ENCODE measurements at places on chromosomes 7 and 10.

- DNase-seq: no peak
These were observed 274.2 kb downstream of the BAMBI start for GRCh38 chr10:28951484-28951883.

GRCh38 chr10:128209862-128210214 lies 83.6 kb upstream of the MKI67 start:
- DNase-seq: no peak

DNA sequence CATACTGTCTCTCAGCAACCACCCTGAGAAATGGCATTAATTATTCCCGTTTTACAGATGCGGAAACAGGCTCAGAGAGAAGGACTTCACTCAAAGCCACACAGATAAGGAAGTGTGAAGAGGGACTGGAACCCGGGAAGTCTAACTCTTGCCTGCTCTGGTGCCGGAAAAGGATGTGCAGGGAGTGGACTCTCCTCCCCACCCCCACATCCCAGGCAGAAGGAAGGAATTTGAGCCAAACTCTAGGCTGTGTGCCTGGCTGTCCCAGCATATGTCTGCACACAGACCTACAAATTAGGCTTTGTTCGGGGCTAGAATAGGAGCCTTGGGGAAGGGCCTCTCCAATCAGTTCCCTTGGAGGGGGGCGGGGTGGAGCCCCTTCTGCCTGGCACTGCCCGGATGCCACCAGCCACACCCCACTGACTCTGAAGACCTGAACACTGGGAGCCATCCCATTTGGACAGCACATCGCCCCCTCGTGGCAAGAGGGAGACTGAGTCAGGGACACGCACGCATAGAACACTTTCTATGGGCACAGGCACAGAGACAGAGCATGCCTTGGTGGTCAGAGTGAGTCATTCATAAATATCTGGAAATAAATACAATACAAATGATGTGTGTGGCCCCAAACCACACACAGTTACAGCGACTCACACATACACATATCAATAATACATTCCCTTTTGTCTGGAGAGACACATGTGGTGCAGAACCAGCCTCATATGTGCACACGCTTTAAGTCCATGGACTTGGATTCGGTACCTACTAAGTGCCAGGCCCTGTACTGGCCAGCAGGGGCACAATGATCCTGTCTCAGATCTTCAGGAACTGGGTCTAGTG lies 13.1 kb downstream of the LZTS2 start:
- DNase-seq: peak; percentile 79

DNA sequence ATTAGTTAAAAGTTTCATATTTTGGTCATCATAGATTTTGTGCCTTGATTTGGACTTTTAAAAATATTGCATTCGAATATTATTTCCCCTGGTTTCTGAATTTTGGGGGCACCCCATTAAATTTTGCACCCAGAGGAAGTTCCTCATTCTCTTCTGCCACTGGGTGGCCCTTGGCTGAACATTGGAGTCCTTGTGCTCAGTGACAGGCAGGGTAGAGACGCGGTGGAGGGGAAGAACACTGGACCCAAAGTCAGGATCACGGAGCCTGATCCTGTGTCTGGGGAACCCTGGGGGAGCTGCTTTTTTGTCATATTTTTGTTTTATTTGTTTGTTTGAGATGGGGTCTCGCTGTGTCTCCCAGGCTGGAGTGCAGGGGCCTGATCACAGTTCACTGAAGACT lies 74.7 kb downstream of the MKI67 start:
- DNase-seq: no peak

- no peak for DNase-seq
These were observed 13.6 kb upstream of the MICU1 start for GRCh38 chr10:72639441-72639873.

DNA sequence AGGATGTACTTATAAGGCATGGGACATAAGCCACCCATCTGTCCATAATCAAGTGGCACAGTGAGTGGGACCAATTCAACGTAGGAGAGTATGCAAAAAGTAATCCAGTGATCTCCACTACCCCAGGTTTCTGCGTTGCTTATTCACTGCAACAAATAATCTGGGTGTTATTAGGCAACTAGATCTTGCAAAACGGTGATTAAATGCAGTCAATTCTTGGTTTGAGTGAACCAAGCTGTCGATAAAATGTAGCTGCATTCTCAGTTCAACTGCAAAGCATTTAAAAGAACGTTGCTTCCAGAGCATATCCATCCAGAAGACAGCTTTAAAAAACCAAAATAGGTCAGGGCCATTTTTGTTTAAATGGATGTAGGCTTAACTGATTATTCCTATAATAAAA lies 5.0 kb downstream of the LSMEM1 start:
- no peak for DNase-seq

- no peak for DNase-seq
These were observed 26.1 kb downstream of the FAM53B start for GRCh38 chr10:124717911-124718741.

DNA sequence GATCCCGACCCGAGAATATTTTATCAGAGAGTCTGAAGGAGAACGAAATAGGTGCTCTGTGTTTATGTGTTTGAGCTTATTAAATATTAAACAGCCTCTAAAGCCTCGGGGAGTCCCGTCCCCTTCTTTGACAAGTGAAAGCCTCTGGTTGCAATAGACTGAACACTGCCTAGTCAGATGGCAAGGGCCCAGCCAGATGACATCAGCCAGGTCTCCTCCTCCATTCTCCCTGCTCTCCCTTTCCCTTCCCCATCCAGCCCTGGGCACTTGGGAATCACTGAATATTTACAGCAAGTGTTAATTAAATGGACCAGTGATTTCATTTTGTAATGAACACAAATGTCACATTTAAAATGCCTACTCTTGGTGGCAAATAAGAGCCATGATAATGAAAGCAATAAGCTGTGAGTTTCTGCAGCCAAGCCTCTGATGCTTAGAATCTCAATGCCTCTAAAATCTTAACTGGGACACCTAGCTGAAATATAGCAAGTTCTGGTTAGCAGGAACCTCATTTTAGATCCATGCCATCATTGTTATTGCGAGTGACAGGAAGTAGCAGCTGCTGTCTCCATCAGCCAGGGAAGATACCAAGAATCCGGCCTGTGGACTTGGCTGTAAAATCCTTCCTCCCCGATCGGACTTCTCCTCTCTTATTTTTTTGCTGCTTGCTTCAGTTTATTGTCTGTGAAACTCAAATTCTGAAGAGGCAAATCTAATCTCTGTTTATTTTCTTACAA lies 202.1 kb downstream of the PRPF18 start:
- DNase-seq: no peak

DNA sequence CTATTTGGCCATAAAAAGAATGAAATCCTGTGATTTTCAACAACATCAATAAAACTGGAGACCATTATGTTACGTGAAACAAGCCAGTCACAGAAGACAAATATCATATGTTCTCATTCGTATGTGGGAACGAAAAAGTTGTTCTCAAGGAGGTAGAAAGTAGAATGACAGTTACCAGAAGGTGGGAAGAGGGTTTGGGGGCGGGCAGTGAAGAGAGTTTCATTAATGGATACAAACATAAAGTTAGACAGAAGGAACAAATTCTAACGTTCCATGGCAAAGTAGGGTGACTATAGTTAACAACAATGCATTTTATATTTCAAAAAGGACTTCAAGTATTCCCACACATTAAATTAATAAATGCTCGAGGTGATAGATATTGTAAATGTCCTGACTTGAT lies 97.4 kb downstream of the ZPBP start:
- DNase-seq: no peak

GRCh38 chr7:32204361-32205018 lies 134.3 kb upstream of the PDE1C start:
- DNase-seq: peak; percentile 43

- no peak for DNase-seq
These were observed 319.6 kb downstream of the GRID1 start for GRCh38 chr10:86046845-86047460.

DNA sequence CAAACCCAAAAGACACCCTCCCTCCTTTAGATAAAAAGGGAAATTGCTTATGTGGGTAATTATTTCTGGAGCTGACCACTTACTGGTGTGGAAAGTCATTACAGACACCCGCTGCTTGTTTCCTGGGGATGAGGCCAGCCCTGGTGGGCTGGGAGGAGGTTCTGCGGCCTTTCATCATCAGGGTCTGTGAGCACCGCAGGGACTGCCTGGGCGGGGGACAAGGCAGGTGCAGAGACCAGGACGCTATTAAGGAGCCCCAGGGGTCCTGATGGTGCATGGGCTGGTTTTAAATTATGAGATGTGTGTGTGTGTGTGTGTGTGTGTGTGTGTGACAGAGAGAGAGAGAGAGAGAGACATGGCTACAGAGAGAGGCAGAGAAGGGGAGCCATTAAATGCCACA lies 171.2 kb downstream of the DNAJB6 start:
- no peak for DNase-seq

DNA sequence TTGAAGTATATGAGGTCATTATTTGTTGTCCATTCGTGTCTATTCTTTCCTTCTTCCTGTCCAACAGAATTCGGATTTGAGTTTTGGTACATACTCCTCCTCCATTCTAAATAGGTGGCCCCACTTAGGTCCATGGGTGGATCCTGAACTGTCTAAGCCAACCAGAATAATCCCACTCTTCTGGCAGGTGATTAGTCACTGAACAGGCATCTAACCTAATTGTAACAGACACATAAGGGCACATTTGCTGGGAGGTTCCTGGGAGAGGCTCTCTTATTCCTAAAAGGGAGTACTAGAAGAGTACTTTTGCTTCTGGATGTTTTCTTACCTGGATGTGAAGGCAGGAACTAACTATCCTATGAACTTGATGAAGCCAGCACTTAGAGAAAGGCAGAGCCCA lies 16.8 kb downstream of the LRRC72 start:
- no peak for DNase-seq

DNA sequence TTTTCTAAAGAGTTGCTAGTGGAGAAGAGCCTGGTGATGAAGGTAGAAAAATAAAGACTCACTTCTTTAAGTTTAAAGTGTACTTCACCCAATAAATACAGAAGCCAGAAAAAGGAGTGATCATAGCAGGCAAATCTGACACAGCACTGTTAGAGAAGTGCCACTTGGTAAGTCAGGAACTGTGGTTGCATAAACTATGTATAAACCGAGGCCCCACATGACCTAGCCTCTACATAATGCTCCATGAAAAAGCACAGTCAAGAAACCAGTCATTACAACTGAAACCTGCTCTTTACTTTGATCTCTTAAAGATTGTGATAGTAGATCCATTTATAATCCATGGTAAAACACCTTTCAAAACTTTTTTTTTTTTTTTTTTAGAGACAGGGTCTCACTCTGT lies 172.1 kb upstream of the PHYHIPL start:
- DNase-seq: no peak

GRCh38 chr10:117885206-117885829 lies 161.4 kb downstream of the RAB11FIP2 start:
- DNase-seq: no peak

DNA sequence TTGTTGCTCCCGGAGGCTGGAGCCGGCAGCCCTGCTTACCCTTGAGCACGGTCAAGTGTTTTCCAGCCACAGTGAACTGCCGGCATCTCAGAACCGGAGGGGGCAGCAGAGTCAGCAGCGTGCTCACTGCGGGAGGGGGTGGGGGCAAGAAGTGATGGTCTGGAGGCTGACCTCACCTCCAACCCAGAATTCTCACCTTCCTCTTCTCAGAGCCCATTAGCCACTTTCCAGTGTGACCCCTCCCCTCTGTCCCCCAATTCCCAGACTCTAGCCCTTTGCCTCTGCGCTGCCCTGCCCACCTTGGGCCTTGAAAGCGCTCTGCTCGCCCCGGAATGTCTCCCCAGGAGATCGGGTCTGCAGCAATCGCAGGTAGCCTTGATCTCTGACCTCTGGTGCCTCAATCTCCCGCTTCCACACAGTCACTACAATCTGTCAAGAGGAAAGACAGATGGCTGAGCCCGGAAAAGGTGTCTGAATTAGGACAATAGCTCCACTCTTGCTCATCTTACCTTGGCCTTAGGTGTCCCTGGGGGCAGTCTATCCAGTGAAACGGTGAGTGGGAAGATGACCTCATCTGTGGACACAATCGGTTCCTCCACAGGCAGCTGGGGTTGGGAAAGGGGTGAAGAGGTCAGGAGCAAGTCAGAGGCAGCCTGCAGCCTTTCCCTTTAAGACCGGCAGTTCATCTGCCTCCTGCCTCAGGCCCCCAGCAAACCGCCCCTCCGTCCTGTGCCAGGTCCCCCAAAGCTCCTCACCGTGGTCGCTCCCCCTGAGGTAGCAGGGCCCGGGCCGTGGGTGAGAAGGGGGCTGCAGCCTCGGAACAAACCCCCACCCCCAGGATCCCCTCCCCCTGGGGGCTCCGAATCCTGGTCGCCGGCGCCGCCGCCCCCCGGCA lies 942 bp downstream of the TRAPPC14 start:
- peak; percentile 48 for DNase-seq

Data from iPS-NIHi11 (cell line).